ENCODE measurements at places on chromosomes 1 and 21.

DNA sequence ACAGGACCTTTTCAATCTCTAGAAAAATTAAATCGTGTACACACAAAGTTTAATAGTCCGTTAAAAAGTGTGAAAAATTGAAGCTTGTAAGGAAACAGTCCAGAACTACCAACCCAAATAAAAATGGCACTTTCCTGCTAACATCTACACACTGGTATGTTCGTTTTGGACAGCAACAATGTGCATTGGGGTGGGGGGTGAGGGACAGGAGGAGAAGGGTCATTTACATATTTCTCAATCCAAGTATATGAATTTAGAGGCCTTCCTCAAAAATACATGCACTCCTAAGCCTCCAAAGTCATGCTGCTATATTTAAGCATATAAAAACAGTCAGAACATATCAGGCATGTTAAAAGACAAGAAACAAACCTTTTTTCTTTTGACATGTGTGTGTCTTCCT lies 2.5 kb downstream of the PPP1R15B start:
- no peak for DNase-seq

- DNase-seq: no peak
Measured at GRCh38 chr1:195965475-195965874, 642.8 kb downstream of the KCNT2 start.

GRCh38 chr1:46464915-46465314 lies 24.7 kb upstream of the DMBX1 start:
- DNase-seq: no peak

DNA sequence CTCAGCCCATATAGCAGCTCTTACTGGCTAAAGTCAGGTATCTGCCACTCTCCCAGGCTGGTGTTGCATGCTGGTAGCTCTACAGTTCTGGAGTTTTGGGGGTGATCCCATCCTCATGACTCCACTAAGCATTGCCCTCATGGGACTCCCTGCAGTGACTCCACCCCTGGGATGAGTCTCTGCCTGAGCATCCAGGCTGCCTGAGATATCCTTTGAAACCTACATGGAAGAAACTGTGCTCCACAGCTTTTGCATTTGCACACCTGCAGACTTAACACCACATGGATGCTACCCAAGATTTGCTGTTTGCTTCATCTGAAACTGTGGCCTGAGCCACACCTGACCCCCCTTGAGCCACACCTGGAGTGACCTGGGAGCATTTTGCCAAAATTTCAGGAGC lies 226.4 kb downstream of the C1orf94 start:
- DNase-seq: no peak

GRCh38 chr1:17308593-17308992 lies 596 bp downstream of the PADI4 start:
- DNase-seq: no peak

DNA sequence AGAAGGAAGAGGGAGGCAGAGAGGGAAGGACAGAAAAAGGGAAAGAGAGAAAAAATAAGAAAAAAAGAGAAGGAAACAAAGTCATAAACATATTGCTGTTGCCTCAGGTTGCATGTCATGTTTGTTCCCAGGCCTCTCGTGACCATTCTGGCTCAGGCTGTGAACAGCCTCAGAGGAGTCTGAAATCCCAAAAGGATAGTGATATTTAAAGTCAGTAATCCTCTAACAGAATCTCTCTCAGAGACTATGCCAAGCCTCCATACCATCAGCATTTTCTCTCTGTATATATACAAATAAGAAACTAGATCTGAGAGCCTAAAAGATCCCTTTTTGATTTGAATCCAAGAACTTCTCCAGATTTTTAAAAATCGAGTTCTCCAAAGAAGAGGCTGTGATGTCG lies 35.2 kb downstream of the GORAB start:
- no peak for DNase-seq

GRCh38 chr1:114334297-114334696 lies 176.7 kb downstream of the TRIM33 start:
- no peak for DNase-seq

DNA sequence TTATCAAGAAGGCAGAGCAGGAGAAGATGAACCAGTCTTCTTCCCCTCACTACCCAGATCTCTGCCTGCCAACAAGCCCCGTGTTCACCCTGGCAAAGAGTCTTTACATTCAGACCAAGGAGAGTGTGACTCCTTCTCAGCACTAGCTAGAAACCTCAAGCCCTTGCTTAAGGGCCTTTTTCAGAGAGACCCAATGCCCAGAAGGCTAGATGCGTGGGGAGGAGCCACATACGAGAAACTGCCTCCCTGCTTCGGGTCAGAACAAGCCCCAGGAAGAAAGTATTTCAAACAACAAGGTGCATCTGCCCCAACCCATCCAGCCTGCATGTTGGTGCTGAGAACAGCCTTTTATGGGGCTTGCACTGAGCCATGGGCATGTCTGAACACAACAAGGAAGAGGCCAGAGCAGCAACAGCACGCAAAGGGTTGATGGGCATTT lies 152.7 kb upstream of the CAMK1G start:
- DNase-seq: no peak

DNA sequence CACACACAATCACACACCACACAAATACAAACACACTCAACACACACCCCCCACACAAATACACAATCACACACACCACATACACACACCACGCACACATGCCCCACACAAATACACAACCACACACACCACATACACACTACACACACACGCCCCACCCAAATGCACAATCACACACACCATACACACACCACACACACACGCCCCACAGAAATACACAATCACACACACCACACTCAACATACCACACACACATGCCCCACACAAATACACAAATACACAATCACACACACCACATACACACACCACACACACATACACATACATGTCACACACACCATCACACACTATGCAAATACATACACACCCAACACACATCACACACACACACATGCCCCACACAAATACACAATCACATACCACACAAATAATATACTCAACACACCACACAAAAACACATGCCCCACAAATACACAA lies 50.2 kb downstream of the PRDM15 start:
- DNase-seq: no peak

GRCh38 chr1:75100481-75101092 lies 33.6 kb upstream of the LHX8 start:
- DNase-seq: no peak

DNA sequence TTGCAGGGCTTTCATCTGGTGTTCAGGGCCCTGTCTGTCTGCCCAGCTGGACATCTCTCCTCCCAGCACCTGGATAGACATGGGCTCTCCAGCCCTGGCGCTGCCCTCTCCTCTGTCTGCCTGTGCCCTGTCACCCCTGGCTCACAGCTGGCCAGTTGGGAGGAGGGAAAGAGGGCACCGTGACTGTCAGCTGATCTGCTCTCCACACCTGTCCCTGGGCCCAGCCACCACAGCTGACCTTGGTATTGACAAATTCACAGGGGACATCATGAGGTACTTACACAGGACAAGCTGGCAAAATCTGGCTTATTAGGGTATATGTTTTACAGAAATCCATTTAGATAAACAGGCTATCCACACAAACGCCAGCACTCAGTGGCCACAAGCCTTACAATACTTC lies 8.3 kb downstream of the TNR start:
- DNase-seq: no peak

- DNase-seq: no peak
Measured at GRCh38 chr21:16108561-16109075, 378.8 kb downstream of the USP25 start.

Measured in cerebellar nuclear complex (tissue), 1 donor.